ENCODE measurements at places on chromosomes 3 and 15. TPM values are rescaled to one million over a fixed set of nuclear protein-coding genes. Genes with fewer than 3 reads are reported as not detected.

DNA sequence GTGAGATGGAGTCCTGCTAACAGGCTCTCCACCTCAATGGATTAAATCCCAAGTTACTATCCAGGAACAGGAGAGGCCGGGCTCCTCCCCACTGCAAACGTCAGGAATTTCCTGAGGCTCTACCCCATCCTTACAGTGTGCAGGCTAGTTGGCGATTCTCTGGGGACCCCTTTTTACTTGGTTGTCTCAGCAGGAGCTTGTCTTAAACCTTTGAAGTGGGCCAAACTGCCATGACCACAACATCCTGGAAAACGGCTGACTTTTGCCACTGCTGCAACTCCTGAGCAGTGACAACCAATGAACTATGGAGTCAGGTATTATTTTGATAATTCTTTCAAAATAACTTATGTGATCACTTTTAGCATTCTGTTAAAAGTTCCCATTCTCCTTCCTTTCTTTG, 440.9 kb upstream of the CCDC54 start:
- DNase-seq, result no peak

GRCh38 chr3:127222664-127223063, 29.7 kb downstream of the PRR23E start:
- no peak for DNase-seq

DNA sequence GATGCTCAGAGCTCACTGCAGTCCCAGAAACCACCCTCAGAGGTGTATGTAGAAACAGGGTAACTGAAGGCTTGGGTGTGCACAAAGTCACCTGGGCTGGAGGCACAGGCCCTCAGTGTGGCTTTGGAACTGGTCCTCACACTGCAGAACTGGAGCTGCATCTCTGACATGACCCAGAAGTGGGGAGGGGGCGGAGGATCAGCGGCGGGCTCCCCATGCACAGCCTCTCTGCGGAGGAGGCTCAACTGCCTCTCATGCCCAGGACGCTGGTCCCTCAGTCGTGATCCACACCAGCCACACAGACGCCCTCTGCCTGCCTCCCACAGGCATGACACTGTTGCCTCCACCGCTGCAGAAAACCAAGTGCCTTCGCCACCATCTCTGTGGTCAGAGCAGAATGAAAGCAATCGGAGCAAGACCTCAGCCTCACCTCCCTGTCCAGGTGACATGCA, 73.7 kb downstream of the TM2D3 start:
- DNase-seq, result no peak

DNA sequence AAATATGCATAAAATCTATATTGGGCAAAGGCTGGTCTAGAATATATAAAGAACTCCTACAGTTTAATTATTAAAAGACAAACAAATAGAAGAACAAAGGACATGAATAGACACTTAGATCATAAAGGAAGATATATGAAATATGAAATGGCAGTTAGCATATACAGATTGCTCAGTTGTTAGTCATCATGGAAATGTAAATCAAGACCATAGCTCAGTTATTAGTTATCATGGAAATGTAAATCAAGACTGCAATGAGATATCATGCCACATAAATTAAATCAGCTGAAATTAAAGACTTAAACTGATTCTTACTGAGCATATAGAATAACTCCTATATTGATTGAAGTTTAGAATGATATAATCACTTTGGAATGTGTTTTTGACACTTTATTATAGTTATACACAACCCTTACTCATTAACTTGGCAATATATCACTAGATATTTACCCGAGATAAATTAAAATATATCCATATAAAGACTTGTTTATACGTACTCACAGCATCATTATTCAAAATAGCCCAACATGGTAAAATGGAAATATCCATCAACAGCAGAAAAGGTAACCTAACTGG, 45.2 kb upstream of the GOLGA8B start:
- no peak for DNase-seq

DNA sequence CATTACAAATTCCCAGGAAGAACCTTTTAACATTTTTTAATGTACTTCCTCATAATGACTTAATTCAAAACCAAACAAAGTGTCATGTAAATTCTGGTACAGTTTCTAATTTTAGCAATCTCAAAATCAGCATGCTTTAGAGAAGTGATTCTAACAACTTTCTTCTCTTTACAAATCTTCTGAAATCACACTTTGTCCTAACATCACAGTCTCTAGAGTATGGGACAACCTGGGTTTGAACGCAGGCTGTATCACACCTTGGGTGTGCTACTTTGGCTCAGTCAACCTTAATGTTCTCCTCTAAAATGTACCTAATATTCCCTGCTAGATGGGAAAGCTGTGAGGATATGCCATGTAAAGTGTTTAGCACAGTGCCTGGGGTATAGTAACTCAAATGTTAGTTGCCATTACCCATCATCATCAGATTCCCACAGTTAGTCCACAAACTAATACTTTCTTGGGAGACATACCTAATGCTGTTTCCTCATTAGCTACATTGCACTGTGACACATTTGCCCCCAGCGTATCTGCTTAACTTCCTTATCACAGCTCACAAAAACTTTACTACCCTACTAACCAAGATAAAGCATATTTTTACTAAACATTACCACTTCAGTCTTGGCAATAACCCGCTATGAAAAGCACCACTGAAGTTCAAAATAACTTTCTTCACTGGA, 3.1 kb downstream of the TSPAN3 start:
- DNase-seq, result no peak

DNA sequence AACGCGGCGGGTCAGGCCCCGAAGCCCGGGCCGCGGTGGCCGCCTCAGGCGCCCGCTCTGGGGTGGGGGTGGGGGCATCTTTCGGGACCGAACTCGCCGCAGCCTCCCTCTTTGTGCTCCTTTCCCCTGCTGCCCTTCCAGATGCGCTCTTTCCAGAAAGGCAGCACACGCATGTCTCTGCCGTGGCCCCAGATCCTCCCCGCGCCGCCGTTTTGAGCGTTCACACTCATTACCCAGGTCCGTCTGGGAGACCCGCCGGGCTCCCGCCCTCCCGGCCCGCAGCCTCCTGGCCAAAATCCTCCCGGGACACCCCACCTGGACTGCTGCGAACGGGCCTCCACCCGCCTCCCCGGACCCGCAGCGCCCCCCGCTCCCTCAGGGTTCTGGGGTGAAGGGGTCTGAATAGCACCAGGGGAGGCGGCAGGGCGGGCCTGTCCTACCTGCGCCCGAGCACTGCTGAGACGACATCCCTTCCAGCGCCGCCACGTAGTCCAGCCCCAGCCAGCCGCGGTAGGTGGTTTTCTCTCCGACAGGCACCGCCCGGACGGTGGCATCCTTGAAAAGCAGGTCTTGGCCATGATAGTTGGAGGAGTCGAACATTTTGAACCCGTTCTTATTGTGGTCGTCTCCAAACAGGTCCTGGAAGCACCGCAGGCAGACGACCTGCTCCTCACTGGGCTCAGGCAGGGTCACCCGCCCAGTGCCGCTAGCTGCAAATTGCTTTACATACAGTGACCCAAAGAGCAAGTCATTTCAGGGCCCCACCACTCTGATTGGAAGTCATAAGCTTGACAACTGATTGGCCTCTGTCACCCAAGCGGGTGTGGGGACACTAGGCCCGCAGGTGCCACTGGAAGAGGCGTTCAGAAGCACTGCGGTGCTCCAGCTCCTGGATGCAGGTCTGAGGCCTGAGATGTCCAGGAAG, 25.9 kb downstream of the MELTF start:
- peak; percentile 31 for DNase-seq

The DISP2 gene
- total RNA-seq, result 1.4 TPM

GRCh38 chr3:84165328-84165727, 793.5 kb upstream of the CADM2 start:
- DNase-seq, result no peak

GRCh38 chr15:29652595-29652994, 169.7 kb downstream of the TJP1 start:
- no peak for DNase-seq

The FGF12 gene
- total RNA-seq, result not detected

DNA sequence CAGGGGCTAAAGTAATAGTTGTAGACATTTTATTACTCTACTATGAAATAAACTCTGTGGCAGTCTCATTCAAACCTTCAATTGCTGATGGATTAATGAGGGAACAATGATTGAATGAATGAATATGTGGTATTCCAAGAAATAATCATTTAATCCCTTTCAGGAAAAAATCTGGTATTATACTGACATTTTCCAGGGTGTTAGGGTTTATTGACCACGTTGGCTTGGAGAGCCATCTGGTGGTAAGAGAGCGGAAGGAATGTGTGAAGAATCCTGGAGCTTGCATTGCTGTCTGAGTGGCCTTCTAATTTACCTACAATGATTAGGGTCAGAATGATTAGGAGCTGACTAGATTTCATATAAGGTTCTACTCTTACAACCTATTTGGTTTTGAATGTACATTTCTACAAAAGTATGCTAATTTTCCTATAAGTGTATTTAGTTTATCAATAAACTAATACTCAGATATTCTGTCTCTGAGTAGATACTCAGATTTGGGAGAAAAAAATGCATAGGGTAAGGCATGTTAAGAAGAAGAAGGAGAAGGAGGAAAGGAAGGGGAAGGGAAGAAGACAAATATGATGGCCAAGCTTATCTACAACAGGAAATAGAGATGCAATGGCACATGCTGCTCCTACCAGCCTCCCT, 249.9 kb downstream of the ROBO1 start:
- no peak for DNase-seq

GRCh38 chr3:127655641-127656040, 17.1 kb upstream of the ABTB1 start:
- DNase-seq, result no peak

DNA sequence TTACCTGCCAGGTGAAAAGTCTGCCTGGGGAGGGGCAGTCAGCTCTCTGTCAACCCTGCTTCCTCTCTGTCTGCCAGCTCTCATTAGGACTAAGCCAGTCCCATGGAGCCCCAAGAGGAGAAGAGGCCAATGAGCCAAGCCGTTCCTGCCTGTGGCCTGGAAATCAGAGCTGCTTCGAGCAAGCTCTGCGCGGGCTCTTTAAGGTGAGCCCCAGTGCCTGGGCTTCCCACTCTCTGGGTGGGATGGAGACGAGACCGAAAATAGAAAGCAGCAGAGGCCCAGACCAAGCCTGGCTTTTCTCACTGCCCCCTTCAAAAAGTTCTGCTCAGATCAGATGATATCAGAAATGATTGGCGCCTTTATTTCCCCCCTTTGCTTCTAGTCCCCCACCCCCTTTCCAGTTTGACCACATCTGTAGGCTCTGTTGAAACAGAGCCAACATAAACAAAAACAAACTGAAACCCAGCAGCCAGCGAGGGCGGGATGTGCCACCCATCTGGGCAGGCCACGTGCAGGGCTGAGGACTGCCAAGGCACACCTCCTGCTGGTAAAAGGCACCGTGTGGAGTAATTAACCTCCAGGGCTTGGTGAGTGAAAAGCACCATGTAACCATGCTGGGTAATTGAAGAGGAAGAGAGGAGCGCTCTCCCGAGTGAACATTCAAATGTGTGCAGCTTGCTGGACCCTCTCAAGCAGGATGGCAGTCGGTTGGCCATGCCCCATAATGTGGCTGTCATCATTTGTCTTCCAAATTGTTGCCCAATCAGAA, 471.0 kb upstream of the PROK2 start:
- peak; percentile 60 for DNase-seq

DNA sequence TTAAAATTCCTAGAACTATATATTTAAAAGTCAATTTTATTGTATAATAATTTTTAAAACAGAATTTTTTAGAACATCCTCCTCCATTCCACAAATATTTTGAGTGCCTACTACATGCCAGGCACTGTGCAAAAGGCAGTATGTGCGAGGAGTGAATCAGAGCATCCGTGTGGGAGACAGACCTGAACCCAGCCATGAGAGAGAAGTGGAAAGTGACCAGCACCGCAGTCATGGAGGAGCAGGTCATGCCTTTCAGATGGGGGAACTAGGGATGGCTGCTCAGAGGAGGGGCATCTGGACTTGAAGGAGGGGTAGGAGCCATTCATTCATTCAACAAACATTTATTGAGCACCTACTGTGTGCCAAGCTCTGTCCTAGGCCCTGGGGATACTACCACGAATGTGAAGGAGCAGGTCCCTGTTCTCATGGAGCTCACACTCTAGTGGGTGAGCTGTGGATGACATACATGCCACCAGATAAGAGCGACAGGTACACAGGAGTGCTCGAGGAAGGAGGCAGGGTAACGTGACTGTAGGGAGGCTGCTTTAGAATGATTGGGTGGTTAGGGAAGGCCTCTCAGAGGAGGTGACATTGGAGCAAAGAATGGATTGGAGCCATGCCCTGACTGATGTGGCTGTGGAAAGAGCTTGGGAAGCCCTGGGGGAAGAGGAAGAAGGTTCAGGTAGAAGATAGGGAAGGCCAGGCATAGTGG, 3.1 kb upstream of the CHRNA3 start:
- DNase-seq, result no peak

DNA sequence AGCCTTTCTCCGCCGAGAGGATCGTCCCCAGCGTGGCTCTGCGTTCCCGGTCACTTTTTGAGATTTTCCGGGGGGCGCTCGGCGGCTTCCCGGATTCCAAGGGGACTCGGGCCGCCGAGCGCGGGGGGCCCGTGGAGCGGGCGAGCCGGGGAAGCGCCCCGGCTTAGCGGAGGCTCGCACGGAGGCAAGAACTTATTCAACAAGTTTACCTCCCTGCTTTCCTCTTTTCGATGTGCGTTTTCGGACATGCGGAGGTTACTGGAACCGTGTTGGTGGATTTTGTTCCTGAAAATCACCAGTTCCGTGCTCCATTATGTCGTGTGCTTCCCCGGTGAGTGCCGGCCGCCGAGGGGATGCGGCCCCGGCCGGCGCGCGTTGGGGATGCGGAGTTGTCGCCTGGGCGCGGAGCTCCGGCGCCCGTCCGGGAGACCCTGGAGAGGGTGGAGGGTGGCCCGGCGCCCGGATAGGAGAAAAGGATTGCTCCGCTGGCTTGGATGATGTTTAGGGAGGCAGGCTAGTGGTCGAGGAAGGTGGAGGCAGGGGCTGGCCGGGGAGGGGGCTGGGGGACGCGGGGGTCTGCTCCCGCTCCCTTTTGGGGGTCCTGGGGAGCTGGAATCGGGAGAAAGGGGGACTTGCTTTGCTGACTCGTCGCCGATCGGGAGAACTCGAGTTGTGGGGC, 810 bp downstream of the PTPRG start:
- DNase-seq, result no peak

- no peak for DNase-seq
Measured at GRCh38 chr3:188367678-188368077, 213.7 kb downstream of the LPP start.

The MED12L gene
- total RNA-seq, result 0.35 TPM

- DNase-seq, result no peak
Measured at GRCh38 chr3:69433121-69433968, 47.5 kb upstream of the FRMD4B start.

DNA sequence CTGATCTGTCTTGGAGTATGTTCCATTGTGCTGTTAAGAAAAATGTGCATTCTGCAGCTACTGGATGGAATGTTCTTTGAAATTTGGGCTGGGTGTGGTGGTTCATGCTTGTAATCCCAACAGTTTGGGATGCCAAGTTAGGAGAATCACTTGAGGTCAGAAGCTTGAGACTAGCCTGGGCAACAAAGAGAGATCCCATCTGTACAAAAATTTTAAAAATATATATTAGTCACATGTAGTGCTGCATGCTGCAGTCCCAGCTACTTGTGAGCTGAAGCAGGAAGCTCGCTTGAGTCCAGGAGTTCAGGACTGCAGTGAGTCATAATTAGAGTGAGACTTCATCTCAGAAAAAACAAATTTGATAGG, 62.8 kb upstream of the PLSCR4 start:
- DNase-seq, result no peak

GRCh38 chr3:81354119-81354518, 407.3 kb downstream of the GBE1 start:
- no peak for DNase-seq

The ANKUB1 gene
- not detected for total RNA-seq

Measured in activated CD4-positive, alpha-beta T cell treated with anti-CD3 and anti-CD28 coated beads, Interleukin-2, amount 10 ng/mL, durations not matched to agents 7 days and 5 days (primary cell).